Esophagus mucosa (tissue), 1 donor: ENCODE measurements at places on chromosomes 13 and 19. TPM values are rescaled to one million over a fixed set of nuclear protein-coding genes. Genes with fewer than 3 reads are reported as not detected.

The URAD gene
- total RNA-seq, result not detected

GRCh38 chr19:16627193-16627927 is 644 bp downstream of the MED26 start:
- ATAC-seq, result peak; percentile 10

- no peak for ATAC-seq
Measured at GRCh38 chr13:109595471-109595870, 190.9 kb downstream of the IRS2 start.

The GRIN2D gene
- total RNA-seq, result 0.04 TPM

DNA sequence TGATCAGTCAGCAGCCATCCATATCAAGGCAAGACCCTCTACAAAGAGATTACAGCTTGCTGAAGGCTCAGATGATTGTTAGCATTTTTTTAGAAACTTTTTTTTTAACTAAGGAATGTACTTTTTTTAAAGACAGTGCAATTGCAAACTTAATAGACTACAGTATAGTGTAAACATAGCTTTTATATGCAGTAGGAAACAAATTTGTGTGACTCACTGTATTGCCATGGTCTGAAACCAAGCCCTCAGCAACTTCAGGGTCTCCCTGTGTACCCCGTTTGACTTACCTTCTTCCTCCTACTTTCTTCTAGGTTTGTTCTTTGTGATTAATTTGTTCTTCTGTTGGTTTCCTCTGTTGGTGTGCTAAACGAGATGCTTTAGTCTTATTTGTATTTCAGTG is 93.0 kb upstream of the TEX29 start:
- ATAC-seq, result no peak

- no peak for ATAC-seq
Measured at GRCh38 chr19:30978639-30979038, 370.6 kb downstream of the TSHZ3 start.

DNA sequence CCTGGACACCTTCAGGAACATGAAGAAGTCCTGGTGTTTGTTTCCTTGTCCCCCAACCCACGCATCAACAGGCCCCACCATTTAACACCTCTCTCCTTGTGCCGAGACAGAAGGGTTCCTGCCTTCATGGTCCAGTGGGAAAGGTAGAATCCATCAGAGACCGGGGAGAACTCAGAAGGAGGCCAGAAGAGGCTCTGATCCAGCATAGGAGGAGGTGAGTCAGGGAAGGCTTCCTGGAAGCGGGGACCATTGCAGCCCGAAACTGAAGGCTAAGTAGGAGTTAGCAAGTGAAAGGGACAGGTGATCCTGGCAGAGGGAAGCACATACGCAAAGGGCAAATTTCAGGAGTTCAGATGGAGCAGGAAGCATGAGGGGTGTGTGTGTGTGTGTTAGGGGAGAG is 484 bp downstream of the ICAM3 start:
- ATAC-seq, result no peak

The HIPK4 gene
- not detected for total RNA-seq

DNA sequence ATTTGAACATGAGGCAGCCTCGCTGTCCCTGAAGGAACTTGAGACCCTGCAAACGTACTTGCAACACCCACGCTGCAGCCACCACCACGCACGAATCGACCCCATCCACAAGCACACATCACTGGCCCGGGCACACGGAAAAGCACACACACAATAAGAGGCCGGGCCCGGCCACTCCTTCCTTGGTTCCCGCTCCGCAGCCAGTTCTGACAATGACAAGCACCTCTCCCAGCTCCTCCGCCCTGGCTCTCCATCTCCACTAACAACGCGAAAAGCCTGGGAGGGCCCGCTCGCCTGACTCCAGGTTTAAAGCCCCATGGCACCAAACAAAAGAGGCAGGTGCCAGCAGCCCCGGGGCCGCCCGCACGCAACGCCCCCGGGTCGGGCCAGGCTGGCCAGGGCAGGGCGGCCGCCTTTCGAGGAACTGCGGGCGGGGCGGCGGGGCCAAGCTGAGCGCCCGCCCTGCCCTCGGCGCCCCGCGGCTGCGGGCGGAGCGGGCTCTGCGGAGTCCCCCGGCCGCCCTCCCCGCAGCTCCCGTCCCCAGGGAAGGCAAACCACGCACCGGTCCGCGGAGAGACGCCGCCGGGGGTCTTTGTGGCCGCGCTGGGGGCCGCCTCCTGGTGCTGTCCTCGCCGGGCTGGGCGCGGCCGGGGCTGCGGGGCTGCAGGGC is 495 bp downstream of the DCLK1 start:
- ATAC-seq, result peak; percentile 60

The STOML3 gene
- not detected for total RNA-seq

The TPTE2 gene
- total RNA-seq, result not detected

GRCh38 chr13:34637138-34637537 is 304.9 kb upstream of the NBEA start:
- ATAC-seq, result no peak

The PALM3 gene
- total RNA-seq, result 0.08 TPM

GRCh38 chr13:107374038-107374437 is 806.1 kb upstream of the ARGLU1 start:
- no peak for ATAC-seq

The PHLDB3 gene
- 52.2 TPM for total RNA-seq

DNA sequence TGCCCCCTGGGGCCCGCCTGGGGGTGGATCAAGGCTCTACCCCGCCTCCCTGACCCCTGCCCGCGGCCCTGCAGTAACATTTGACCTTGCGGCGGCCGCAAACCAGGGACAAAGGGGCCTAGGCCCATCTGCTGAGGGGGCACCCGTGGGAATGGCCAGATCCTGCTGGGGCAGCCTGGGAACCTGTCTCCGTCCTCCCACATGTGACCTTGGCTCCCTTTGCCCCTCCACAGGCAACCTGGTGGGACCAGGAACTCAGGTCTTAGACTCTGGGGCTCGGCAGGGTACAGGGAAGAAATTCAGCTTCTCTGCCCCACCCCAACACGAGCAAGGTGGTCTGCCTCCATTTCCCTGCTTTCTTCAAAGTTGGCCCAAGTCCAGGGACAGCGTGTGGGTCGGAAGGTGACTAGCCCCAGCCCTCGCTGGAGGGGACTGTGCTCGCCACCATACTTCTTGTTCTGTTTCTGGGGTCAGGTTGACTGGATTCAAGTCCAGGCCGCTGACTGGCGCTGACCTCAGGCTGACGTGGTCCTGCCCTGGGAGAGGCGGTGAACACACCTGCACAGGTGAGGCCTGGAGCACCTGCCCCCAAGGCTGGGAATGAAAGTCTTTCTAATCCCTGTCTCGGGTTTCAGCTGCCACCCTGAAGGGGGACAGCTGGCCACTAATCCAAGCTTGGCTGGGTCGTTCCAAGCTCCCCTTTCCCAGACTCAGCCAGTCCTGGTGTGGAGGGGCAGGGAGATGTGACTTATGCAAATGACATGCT is 2.5 kb upstream of the NR2F6 start:
- peak; percentile 21 for ATAC-seq

The CFAP97D2 gene
- total RNA-seq, result not detected
